ENCODE measurements at places on chromosomes 7 and 10.

GRCh38 chr10:132383101-132383500, 13.9 kb upstream of the PWWP2B start:
- no peak for DNase-seq

DNA sequence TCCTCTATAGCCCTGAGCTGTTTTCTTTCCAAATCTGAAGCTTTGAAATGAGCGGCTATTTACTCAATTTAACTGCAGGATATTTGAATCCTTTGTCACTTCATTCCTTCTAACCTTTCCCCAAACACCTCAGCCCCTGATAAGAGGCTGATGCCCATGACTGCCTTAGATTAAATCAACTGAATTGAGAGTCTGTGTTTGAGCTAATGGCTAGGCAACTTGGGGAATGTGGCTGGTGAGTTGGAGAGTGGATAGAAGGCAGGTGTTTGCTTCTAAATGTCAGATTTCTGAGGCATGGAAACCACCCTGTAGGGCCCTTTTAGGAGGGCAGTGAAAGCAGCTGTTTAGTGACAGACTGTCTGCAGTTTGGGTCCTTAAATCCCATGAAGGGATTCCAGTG, 759.9 kb downstream of the LRMDA start:
- no peak for DNase-seq

DNA sequence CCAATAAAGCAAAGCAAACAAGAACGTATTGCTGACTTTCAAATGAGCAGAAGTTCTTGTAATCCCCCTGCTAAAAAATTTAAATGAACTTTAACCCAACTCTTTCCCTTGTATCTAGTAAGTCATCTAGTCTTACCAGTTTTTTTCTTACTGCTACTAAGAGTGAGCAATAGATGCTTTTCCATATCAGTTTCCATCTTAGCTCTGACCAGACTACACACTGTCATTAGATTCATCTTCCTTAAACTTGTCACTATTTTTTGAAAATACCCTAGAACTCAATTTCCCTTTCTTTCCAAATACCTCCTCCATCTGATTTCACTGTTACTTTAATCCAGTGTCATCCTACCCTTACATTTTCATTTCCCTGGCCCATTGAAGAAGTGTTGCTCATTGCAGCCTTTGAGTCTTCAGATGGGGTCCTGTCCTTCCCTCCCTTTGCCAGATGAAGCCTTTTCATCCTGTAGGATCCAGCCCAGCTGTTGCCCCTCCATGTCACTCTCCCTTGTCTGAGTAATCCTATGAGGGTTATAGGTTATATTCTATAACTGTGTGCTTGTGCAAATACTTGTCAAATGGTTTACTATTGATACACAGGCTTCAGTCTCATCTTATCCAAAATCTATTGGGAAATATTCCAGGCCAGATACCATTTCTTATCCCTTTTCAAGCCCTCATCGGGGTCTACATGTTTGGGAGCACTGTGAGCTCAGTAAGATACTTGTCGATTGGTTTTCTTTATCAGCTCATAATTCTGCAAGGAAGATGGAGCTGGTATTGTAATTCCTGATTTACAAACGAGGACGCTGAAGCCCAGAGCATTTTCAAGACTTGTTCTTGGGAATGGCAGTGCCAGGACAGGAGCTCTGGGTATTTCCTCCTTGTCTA, 51.5 kb upstream of the ITGB1 start:
- no peak for DNase-seq

- DNase-seq = no peak
Measured at GRCh38 chr7:94649450-94649849, 6.5 kb downstream of the SGCE start.

GRCh38 chr7:16136896-16137295, 284.4 kb downstream of the CRPPA start:
- no peak for DNase-seq

Data from KBM-7 (cell line).